ENCODE measurements at places on chromosomes 6 and 20. TPM values are rescaled to one million over a fixed set of nuclear protein-coding genes. Genes with fewer than 3 reads are reported as not detected.

Gene PXMP4
- polyA plus RNA-seq, result 4.9 TPM

Gene CDH22
- 0.04 TPM for polyA plus RNA-seq

Gene OOEP
- polyA plus RNA-seq, result not detected

Gene HLA-C
- polyA plus RNA-seq, result 193 TPM

Gene ZFP57
- not detected for polyA plus RNA-seq

Gene GSTA2
- not detected for polyA plus RNA-seq

DNA sequence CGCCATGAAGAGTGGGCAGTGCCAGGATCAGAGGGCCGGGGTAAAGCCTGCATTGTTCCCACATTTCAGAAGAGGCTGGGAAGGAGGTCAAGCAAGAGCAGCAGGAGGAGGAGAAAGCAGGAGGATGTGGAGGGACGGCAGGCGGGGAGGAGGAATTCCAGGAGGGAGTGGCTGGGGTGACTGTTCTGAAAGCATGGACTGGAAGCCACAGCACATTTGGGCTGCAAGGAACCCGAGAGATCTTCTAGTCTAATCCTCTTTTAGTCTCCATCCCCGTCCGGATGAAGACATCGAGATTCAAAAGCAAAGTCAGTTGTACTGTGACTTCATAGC, 76.9 kb downstream of the FAM50B start:
- DNase-seq, result no peak

GRCh38 chr6:110319381-110319780, 38.8 kb downstream of the METTL24 start:
- no peak for DNase-seq

GRCh38 chr6:22827760-22828159, 258.4 kb downstream of the HDGFL1 start:
- DNase-seq, result no peak

- no peak for DNase-seq
Observed at GRCh38 chr20:1622450-1622849, 2.6 kb upstream of the SIRPB1 start.

DNA sequence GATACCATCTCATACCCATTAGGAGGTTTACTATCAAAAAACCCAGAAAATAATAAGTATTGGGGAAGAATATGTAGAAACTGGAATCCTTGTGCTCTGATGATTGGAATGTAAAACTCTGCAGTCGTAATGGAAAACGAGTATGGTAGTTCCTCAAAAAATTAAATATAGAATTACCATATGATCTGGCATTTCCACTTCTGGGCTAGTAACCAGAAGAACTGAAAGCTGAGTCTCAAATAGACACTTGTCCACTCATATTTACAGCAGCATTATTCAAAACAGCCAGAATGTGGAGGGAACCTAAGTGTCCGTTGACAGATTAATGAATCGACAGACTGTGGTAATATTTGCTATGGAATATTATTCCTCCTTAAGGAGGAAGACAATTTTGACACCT, 44.3 kb downstream of the FOXC1 start:
- DNase-seq, result no peak

DNA sequence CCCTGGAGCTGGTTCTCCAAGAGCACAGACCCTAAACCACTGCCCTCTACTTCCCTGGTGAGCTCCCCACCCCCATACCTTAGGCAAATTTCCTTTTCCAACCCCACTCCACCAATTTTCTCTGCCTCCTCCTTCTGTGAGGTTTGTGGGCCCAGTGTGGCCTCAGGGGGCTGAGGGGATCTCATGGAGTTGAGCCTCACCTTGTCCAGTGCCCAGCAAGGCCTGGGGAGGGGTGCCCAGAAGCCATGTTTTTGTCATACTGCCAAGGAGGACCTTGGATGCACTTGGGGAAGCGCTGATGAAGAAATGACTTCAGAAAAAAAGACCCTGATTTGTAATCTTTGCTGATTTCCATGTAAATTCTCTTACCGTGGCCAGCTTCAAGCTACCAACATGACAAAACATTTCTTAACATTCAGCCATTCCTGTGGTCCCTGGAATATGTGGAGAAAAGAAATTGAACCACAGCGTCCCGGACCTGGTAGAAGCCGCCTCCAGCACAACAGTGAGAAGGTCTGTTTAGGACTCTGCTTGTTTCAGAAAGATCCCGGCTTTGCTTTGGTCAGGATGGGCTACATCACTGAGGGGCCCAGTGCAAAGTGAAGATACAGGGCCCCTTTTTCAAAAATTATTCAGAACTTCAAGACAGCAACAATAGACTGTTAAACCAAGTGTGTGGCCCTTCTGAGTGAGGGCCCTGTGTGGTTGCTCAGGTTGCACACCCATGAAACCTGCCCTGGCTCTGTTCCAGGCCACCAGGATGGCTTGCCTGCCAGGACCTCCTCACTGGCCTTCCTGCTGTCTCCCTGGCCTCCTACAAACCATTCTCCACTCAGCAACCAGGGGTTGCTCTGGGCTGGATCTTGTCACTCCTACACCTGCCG, 52.5 kb downstream of the CHMP4B start:
- no peak for DNase-seq
